ENCODE measurements at places on chromosomes 12 and 14. TPM values are rescaled to one million over a fixed set of nuclear protein-coding genes. Genes with fewer than 3 reads are reported as not detected.

GRCh38 chr12:57727758-57728395, 10.7 kb downstream of the AGAP2 start:
- no peak for DNase-seq

DNA sequence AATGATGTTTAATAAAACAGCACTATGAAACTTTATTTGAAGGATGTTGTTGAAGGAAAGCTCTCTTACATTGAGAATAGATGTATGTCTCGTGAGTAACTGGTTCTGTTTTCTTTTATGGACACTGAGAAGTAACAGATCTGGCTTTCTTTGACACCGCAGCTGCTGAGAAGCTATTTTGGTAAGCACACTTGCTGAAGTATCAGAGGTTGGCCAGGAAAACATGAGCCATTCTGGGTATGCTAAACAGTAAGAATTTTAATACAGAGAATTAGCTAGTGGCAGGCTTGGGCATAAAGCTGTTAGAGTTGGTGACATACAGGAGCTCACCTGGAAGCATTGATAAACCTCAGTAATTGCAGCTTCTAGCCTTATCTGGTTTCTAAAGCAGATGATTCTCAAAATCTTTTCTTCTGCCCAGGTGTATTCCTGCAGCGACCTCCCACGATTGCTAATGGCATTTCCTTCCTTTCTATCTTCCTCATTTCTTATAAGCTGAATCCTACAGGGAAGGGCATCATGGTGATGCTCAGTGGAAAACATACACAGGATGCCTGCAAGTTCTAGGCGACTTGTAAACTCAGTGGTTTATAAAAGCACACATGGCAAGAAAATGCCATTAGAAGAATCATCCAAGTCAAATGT, 291.6 kb upstream of the SLC16A7 start:
- no peak for DNase-seq

DNA sequence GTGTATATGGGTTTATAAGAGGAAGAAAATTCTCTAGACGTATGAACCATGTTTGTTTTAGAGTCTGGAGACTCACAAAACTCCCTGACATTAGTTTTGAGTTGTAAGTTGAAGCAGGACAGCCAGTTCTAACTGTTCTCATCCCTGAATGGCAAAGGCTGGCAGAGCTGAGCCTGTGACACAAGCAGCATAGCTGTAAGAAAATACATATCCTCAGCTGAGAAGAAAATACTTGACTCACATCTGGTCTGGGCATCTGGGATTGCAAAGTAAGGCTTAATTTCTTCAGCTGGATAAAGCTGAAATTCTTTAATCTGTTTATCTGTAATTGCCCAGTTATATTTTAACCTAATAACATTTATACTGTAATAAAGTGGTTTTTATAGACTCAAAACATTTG, 156.3 kb downstream of the PELI2 start:
- DNase-seq: no peak

Gene KLHDC1
- 22.9 TPM for total RNA-seq

GRCh38 chr14:85357120-85357519, 172.8 kb upstream of the FLRT2 start:
- no peak for DNase-seq

DNA sequence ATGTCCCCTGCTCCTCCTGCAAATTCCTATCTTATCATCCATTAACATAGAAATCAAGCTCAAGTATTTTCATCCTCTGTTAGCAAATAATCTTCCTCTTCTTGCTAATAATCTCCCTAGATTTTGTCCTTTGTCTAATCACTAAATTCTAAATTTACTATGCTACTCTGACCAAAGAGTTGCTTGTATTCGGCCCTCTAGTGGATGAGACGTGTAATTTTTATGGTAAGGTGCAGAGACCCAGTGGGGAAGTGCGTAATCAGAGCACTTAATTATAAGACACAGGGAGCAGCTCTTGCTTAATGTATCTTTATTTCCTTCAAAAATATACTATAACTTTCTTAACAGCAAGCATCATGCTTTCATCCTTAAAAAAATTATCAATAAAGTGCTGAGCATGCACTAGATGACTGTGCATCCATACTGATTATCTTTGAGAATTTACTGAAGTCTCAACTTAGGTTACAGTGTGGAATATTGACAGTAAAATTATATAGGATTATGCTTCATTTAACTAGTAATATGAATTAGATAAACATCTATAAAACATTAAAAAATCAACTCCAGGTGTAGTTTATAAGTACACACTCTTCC, 212.6 kb downstream of the SLC16A7 start:
- no peak for DNase-seq

DNA sequence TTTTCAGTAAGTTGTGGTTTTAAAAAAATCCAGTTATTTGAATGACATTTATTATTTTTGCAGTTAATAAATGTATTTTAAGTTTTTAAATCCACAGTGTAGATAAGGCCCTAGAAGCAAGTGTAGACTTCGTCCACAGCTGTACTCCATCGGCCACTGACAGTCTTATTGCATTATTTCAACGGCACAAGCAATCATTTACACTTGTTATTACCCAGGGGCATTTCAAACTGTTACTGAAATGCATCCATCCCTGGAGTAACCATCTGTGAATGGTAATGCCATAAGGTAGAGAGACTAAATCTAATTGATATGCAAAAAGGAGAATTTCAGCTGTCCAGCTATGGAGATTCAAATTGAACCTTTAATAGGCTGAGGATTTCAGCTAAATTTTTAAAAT, 48.4 kb downstream of the BICD1 start:
- no peak for DNase-seq

DNA sequence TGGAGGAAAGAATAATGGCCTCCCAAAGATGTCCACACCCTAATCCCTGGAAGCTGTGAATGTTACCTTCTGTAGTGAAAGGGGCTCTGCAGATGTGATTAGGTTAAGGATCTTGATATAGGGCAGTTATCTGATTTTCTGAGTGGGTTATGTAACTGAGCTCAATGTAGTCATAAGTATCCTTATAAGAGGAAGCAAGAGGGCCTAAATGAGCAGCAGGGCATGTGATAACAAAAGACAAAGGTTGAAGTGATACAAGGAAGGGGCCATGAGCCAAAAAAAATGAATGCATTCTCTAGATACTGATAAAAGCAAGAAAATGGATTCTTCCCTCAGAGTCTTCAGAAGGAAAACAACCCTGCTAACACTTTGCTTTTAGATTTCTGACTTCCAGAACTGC, 78.8 kb downstream of the OSBPL8 start:
- no peak for DNase-seq

DNA sequence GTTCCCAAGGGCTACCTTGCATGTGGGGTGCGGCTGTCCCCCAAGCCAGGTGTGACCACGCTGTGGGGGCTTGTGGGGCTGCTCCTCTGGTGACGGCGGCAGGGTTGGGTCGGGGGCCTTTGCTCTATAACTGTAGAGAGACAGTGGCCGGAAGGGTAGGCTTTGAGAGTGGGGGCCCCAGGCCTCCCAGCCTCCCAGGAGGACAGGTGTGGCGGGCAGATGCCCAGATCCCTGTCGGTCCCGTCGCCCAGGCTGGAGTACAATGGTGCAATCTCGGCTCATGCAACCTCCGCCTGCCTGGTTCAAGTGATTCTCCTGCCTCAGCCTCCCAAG, 2.7 kb upstream of the GPR132 start:
- DNase-seq: no peak

GRCh38 chr12:112252184-112252583, 126.8 kb downstream of the TRAFD1 start:
- no peak for DNase-seq

Gene P2RX2
- 0.45 TPM for total RNA-seq

Gene DENND5B
- total RNA-seq: 68.3 TPM

GRCh38 chr12:107368586-107368985, 275.2 kb upstream of the CRY1 start:
- no peak for DNase-seq

GRCh38 chr12:126182619-126183236, 1117.5 kb downstream of the AACS start:
- no peak for DNase-seq

Gene NXPH4
- total RNA-seq: not detected

- no peak for DNase-seq
Measured at GRCh38 chr14:104044016-104044415, 41.5 kb upstream of the ASPG start.

DNA sequence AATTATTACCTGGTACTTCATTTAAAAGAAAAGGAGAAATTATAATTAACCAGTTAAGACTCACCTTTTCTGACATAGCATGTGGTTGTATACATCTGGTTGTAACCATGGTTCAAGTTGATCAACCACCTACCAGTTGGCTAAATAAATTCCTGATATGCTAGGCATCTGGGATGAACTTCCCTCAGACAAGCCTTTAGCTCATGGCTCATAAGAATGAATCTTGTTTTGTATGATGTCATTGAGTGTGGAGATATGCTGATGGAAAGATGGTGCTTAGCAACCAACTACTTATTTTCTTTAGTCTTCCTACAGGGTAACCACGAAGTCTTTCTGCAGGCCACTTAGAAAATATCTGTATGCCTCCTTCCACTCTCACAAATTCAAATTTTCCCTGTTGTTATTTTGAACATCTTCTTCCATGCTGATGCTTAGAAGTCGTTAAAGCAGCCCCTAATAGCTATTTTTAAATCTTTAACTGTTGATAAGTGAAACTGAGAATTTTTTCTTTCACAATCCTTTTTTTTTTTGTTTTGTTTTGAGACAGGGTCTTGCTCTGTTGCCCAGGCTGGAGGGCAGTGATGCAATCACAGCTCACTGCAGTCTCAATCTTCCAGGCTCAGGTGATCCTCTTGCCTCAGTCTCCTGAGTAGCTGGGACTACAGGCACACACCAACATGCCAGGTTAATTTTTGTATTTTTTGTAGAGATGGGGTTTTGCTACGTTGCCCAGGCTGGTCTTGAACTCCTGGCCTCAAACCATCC, 51.9 kb upstream of the PTHLH start:
- no peak for DNase-seq

- DNase-seq: no peak
Measured at GRCh38 chr12:112755507-112755906, 36.0 kb upstream of the RPH3A start.

Gene MGP
- total RNA-seq: 1,029 TPM

- no peak for DNase-seq
Measured at GRCh38 chr14:44979273-44979672, 17.3 kb downstream of the TOGARAM1 start.

- DNase-seq: no peak
Measured at GRCh38 chr12:129848876-129849275, 54.9 kb downstream of the TMEM132D start.

DNA sequence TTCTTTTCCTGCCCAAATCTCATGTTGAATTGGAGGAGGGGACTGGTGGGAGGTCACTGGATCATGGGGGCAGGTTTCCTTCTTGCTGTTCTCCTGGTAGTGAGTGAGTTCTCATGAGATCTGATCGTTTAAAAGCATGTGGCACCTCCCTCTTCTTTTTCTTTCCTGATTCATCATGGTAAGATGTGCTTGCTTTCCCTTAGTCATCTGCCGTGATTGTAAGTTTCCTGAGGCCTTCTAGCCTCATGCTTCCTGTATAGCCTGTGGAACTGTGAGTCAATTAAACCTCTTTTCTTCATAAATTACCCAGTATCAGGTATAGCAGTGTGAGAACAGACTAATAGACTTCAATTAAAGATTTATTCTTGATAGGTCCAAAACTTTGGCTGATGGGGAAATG, 83.5 kb downstream of the CAND1 start:
- no peak for DNase-seq

All from ovary (tissue), 10 donors.